Activated T-cell treated with anti-CD3 and anti-CD28 coated beads for 4 hours (primary cell): ENCODE measurements at places on chromosomes 1 and 21.

DNA sequence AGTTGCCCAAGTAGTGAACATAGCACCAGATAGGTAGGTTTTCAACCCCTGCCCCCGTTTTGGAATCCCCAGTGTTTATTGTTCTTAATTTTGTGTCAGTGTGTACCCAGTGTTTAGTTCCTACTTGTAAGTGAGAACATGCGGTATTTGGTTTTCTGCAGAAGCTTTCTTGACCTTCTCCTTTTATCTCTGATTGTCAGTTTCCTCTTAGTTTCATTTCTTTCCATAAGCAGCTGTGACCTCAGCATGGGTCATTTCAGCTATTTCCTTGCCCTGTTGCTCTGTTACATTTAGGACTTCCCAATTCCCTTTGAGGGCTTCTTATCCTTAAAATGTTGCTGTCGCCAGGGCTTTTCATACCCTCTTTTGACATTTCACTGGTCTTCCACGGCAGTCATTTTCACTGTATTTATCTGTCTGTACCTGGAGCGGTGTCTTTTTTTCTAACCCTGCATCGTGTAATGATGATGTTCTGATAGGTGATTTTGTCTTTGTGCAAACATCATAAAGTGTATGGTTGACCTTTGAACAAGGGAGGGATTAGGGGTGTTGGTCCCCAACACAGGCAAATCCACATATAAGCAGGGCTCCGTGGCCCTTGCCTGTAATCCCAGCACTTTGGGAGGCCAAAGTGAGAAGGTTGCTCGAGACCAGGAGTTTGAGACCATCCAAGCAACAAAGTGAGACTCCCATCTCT lies 15.0 kb downstream of the ITSN1 start:
- no peak for DNase-seq

DNA sequence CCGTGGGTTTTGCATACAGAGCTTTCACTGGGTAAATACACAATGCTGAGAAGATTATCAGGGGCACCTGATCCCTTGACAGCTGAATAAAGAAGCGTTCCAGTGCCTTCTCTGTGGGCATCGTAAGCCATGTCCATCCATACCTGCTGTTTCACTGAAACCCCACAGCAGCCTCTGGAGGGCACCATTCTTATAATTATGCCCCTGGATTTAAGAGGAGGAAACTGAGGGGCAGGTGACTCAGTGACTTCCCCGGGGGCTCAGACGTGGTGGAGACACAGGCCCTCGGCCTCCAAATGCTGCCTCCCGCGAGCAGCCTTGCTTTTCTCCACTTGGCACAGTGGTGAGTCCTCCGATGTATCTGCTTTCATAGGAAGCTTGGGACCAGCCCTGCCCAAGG lies 56.7 kb downstream of the B3GALT5 start:
- DNase-seq, result no peak

GRCh38 chr1:181015251-181015615 lies 7.4 kb downstream of the STX6 start:
- DNase-seq, result no peak

DNA sequence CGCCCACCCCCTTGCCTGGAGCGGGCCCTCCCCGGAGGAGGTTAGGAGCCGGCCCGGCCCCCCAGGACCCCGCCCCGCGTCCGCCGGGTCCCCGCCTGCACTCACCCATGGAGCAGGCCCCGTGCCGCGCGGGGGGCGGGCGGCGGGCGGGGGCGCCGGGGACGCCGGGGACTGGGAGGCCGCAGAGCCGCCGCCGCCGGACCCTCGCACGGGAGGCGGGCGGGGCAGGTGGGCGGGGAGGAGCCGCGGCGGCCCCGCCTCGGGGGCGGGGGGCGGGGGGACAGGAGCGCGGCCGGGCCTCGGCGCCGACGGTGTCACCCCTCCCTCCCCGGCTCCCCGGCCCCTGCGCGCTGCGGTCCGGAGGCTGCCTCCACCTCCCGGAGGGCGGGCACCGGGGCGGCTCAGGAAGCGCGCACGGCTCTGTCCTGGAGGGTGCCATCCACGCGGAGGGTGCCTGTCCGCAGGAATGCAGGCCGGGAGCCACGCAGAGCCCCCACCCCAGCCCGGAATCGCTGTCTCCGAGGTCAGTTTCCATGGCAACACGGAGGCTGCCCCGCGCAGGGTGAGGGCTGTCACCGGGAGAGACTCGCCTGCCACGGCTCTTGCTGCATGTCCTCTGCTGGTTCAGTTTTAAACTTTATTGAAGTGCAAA lies 5.9 kb upstream of the PLEKHG5 start:
- peak; percentile 22 for DNase-seq

DNA sequence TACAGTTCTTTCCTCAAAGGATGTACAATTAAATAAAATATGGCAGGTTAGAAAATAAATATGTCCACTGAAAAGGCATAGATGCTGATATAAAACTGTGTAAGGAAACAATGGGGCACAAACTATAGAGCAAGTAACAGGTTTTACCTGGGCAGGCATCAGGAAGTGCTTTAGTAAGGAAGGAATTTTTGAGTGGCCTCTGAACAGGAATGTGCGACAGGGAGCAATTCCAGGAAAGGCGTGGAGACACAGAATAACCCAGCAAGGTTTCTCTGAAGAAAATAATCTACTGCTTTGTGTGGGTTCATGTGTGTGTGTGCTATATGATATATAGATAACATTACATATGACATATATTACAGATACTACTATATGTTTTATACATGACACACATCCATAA lies 128.4 kb downstream of the RGS21 start:
- DNase-seq, result no peak

GRCh38 chr1:97849345-97850340 lies 71.2 kb downstream of the DPYD start:
- DNase-seq, result no peak

GRCh38 chr21:30953605-30954004 lies 72.2 kb upstream of the KRTAP11-1 start:
- no peak for DNase-seq

DNA sequence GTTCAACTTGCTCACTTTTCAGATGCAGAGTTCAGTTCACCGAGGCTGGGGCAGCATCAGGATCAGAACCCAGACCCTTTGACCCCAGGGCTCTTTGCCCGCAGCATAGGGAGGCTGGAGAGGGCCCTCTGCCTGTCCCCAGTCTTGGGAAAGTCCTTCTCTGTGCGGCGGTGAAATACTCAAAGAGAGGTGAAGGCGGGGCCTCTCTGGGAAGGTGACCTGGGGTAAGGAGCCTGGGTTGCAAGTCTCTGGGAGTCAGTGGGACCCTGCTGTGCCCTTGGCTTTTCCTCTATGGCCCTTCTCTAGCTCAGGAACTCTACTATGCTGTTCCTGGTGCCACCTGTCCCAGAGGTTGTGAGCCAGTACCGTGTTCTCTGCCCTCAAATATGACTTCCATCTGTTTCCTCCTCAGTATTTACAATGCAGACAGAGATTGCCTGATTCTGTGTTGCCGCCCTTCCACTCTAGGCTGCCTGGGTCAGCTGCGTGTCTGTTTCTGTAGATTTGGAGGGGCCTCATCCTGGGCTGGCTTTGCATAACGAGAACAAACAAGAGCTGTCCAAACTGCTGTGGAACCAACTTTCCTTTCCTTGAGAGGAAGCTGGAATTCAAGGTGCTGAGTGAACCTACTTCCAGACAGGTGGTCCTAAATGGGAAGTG lies 18.7 kb upstream of the ZBTB21 start:
- no peak for DNase-seq

- peak; percentile 21 for DNase-seq
These were observed 40.4 kb downstream of the CASZ1 start for GRCh38 chr1:10755970-10756521.

GRCh38 chr1:226403201-226404034 lies 4.5 kb downstream of the PARP1 start:
- no peak for DNase-seq

GRCh38 chr1:89855413-89856123 lies 34.7 kb downstream of the LRRC8D start:
- DNase-seq, result no peak

DNA sequence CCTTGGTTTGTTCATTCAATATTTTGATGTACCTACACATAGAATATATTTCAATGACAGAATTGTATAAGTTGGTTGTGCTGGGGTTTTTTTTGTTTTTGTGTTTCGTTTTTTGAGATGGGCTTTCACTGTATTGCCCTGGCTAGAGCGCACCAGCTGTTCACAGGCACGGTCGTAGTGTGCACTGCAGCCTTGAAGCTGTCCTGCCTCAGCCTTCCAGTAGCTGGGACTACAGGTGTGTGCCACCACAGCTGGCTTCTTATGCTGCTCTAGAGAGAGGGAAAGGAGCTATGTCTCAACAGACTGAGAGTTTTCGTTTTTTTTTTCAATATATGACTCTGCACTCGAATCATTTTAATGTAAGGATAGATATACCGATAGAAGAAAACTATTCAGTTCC lies 102.6 kb downstream of the NTNG1 start:
- no peak for DNase-seq

- DNase-seq, result no peak
These were observed 8.7 kb upstream of the MYOC start for GRCh38 chr1:171661076-171661650.

GRCh38 chr21:36990508-36991205 lies 15.8 kb upstream of the RIPPLY3 start:
- DNase-seq, result no peak

GRCh38 chr1:24861821-24862727 lies 68.0 kb downstream of the RUNX3 start:
- no peak for DNase-seq

- no peak for DNase-seq
These were observed 6.6 kb upstream of the PDE9A start for GRCh38 chr21:42646836-42647235.

DNA sequence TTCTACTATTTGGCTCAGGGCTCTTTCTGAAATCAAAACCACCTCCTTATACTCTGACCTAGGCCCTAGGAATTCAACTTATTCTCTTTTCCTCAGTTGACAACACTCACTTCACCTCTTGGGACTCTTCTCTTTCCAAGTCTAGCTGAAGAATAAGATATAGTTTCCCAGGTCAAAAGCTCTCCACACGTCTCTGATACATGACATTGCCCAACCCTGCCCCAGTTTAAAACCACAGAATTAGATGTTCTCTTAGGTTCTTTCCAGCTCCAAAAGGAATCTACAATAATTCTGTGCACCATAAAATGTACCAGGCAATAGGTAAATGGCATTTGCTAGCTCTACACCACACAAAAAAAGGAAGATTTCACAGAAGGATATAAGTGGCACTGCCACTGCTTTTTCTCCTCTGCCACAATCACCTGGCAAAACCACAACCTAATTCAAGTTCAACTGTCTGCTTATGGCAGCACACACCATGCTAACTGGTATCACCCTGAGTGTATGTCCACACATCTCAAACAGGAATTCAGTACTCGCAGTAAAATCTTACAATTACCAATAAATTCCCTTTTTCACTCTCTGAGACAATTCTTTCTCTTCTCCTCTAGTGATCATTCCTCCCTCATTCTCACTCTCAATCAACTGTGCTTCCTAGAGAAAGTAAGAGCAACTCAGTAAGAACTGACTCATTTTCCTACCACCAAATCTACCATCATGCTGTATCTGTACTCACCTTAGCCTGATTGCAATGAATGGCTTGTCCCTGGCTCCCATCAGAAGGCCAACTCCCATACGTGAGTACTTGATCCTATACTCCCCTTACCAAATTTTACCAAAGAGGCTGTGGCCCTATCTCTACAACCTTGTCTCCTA lies 27.3 kb downstream of the ZBTB8OS start:
- DNase-seq, result no peak

DNA sequence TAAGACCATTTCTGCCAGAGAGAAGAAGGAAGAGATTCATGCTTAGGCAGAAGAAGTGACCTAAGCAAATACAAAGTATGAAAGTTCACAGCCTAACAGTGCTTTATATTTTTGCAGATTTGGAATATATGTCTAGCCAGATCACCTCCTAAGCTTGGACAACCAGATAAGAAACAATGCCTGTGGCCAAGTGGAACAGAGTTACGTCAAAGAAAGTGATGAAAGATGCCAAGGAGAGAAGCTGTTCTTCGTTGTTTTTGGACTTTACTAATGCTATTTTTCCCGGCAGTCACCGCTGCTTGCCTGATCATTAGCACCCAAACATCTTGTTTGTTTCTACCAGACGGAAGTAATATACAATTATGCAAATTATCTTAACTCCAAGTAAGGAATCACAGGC lies 489.2 kb upstream of the C1orf87 start:
- DNase-seq, result no peak

GRCh38 chr1:196577386-196577785 lies 30.9 kb downstream of the KCNT2 start:
- DNase-seq, result no peak

DNA sequence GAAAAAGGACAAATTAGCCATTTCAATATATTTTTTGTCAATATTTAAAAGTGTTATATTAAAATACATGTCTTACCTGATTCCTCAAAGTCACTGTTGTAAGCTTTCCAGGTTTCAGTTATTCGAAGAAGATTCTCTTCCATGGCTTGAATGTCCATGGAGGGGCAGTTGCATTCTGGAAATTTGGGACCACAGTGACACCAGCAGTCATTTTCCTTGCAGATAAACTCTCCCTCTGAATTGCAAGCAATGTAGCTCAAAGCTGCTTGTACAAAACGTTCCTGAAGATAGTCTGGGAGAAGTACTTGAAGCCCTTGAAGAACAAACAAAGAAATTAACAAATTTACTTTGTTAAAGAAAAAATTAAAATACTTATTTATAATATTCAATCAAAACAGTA lies 251.7 kb downstream of the BRINP3 start:
- DNase-seq, result no peak

- no peak for DNase-seq
These were observed 39.2 kb downstream of the EIF2B3 start for GRCh38 chr1:44947063-44947773.

GRCh38 chr1:12088607-12089006 lies 25.5 kb downstream of the TNFRSF8 start:
- DNase-seq, result peak; percentile 21

GRCh38 chr1:10179406-10180091 lies 30.8 kb upstream of the KIF1B start:
- no peak for DNase-seq

DNA sequence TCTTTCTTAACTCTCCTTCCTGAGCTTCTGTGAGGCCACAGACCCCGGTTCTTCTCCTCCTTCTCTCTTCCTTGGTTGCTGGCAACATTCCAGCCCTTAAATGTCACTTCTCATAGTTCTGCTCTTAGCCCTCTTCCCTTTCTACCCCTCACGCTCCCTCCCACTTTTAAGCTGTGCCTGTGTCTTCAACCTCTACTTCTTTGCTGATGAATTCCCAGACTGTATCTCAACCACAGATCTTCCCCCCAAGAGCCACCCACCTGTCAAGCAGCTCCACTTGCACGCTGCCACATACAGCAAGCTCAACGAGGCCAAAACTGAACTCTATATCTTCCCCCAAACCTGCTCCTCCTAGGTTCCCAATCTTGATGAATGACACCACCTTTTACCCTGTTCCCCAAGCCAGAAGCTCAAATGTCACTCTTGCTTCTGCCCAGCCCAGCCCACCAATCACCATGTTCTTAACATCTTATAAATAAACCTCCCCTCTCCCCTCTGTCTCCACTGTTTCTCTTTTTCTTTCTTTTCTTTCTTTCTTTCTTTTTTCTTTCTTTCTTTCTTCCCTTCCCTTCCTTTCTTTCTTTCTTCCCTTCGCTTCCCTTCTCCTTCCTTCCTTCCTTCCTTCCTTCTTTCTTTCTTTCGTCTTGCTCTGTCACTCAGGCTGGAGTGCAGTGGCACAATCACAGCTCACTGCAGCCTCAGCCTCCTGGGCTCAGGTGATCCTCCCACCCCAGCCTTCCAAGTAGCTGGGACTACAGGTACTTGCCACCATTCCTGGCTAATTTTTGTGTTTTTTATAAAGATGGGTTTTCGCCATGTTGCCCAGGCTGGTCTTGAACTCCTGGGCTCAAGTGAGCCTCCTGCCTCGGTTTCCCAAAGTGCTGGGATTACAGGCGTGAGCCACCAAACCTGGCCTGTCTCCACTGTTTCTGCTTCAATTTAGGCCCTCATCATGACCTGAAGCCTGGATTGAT lies 19.8 kb upstream of the PTP4A2 start:
- peak; percentile 21 for DNase-seq

- DNase-seq, result no peak
These were observed 123.5 kb upstream of the NGF start for GRCh38 chr1:115461526-115461925.
